ENCODE measurements at places on chromosomes 3 and 15.

GRCh38 chr15:64209680-64210334 lies 47.0 kb upstream of the PPIB start:
- no peak for DNase-seq

GRCh38 chr3:71710906-71711494 lies 14.2 kb downstream of the EIF4E3 start:
- no peak for DNase-seq

DNA sequence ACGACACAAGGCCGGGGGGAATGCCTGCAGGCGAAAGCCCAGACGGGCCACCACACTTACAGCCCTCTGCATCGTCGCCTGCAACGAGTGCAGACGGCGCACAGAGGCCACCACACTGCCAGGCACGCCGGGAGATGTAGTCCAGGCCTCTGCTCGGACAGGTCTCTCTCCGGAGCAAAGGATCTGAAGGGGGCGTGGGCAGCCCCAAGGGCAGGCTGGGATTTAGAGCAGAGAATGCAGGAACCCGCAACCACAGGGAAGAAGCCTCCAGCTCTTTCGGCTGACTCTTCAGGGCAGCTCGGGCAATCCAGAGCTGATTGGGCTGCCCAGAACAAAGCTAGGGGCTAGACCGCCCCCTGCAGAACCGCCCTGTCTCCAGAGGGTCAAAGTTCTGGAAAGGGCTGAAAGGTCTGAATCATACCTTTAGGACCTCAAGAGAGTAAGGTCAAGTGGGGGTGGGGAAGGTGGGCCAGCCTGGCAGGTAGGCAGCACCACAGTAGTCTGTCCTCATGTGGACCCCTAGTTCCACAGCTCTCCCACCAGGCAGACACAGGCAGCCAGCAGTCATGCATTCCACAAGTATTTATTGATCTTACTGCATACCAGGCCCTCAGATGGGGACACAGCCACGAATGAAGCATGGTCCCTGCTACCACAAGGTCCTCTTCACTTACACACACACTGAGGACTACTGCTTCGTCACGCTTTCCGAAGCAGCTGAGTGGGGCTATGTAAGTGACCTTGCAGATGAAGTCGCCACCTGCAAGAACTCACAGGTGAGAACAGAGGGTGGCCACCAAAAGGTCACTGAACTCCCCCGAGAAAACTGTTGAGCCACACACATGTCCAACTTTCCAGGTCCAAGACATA lies at the start of gene AMT:
TSS of gene AMT (minus strand) at position 95 of the 870 bp plus-strand sequence. CDS start at position 72, 23 bp downstream.
- DNase-seq, result no peak

DNA sequence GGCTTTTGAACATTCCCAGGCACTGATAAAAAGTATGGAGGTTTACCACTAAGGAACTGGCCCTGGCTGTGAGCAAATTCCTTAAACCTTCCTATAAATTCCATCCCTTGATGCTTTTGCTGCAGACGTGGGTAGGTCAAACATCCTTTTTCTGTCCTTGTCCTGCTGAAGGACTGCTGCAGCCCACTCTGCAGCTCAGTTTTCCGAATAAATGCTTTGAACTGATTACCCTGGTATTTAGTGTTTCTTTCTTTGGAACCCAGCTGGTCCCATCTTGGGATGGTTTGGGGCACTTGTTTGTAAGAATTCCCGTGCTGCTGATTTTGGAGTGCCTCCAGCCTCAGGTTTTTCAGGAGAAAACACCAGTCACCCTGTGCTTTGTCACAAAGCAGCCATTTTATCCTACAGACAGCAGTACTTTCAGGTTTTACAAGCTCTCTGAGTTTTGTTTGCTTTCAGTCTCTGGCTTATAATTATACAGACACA lies 815.9 kb downstream of the VGLL3 start:
- DNase-seq, result no peak

DNA sequence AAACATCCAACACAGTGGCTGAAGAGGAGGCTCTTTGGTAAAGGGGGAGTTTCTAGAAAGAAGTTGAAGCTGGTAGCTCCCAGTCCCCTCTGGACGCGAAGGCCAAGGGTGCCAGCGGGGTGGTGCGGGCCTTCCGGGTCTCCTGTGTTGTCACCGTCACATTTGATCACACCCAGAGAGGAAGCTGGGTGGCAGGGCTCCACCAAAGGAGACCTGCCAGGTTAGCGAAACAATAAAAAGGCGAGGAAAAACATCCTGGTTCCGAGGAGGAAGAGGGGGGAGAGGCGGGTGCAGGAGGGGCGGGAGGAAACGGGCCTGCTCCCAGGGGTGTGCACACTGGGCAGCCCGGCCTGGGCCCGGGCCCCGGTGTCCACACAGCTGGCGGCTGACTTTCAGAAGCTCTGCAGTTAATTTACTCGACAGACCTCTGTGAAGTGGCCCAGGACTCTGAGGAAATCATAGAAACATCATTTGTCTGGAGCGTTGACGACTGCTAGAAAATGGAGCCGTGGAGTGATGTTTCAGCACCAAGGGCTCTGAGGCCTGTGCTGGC lies 12.1 kb downstream of the HEG1 start:
- DNase-seq, result no peak

DNA sequence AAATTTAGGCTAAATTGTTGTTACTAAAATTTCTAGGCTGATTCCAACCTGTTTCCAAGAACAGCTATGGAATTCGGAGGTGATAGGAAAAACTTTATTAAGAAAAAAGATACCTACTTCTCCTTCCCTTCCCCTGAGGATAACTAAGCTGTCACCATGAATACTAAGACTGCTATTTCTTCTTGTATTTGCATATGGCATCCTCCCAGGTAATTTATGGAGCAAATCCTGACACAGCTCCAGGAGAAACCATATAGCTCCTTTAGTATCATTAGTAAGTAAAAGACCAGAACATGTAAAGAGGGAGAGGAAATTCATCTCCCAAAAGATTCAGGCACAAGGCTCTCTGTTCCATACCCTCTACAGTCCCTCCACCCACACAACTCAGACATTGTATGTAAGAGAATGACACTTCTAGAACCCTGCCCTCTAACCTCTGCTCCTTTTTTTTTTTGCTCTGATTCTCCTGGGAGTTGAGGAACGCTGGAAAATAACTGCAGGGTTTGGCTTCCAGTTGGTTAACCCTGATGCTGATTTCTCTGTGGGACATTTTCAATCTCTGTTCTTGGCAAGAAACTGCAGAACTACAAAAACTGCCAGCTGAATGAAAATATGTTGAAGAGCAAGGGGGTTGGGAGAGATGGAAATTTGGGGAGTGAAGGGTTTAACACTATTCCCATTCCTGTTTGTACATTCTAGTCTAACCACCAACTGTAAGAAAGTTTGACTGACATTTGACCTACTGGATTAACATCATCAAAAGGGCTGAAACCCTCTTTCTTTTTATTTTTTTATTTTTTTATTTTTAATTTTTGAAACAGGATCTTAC lies 14.2 kb upstream of the MAGI1 start:
- no peak for DNase-seq

Data from stimulated activated CD4-positive, alpha-beta T cell treated with anti-CD3 and anti-CD28 coated beads, Interleukin-2, amount 100 ng/mL, for 4 hours (primary cell).